Right renal pelvis (tissue), 4 donors: ENCODE measurements at places on chromosomes 1 and 21. TPM values are rescaled to one million over a fixed set of nuclear protein-coding genes. Genes with fewer than 3 reads are reported as not detected.

The OR2W3 gene
- 0.36 TPM for polyA plus RNA-seq

The DCST1 gene
- polyA plus RNA-seq, result 0.19 TPM

The KDM1A gene
- polyA plus RNA-seq, result 130 TPM

The S100A2 gene
- polyA plus RNA-seq, result 6.2 TPM

The KCND3 gene
- 0.93 TPM for polyA plus RNA-seq

The C1orf53 gene
- polyA plus RNA-seq, result 3.8 TPM

The RHEX gene
- polyA plus RNA-seq, result 1.8 TPM

The VCAM1 gene
- polyA plus RNA-seq, result 27.6 TPM

The MROH9 gene
- not detected for polyA plus RNA-seq

The BACH1 gene
- polyA plus RNA-seq, result 41.7 TPM

The PLPPR4 gene
- 1.6 TPM for polyA plus RNA-seq
